IMR-90 (cell line): ENCODE measurements at places on chromosomes 12 and 14. TPM values are rescaled to one million over a fixed set of nuclear protein-coding genes. Genes with fewer than 3 reads are reported as not detected.

The SMCO2 gene
- 0.19 and 0.33 TPM in 2 replicates for polyA plus RNA-seq

The SERPINA12 gene
- polyA plus RNA-seq, result not detected in 2 replicates

The LGR5 gene
- not detected in 2 replicates for polyA plus RNA-seq

The TMPRSS12 gene
- not detected in 2 replicates for polyA plus RNA-seq

The VCPKMT gene
- 4.7 and 5.2 TPM in 2 replicates for polyA plus RNA-seq

The ZNF385A gene
- polyA plus RNA-seq, result 2.5 and 2.9 TPM in 2 replicates

The IRAK4 gene
- polyA plus RNA-seq, result 8.8 and 12.6 TPM in 2 replicates

The TEAD4 gene
- 24.9 and 30.8 TPM in 2 replicates for polyA plus RNA-seq

The PIK3C2G gene
- not detected in 2 replicates for polyA plus RNA-seq

The SLCO1B1 gene
- polyA plus RNA-seq, result not detected in 2 replicates

The FSCB gene
- not detected in 2 replicates for polyA plus RNA-seq

The SAMD15 gene
- 0.17 and 0.68 TPM in 2 replicates for polyA plus RNA-seq

The PZP gene
- polyA plus RNA-seq, result not detected in 2 replicates

The CDKN3 gene
- 32.9 and 38.9 TPM in 2 replicates for polyA plus RNA-seq

The DPPA3 gene
- polyA plus RNA-seq, result not detected in 2 replicates

The LIN7A gene
- 9.1 and 10.8 TPM in 2 replicates for polyA plus RNA-seq

The FOXG1 gene
- polyA plus RNA-seq, result not detected in 2 replicates

The FOXA1 gene
- polyA plus RNA-seq, result 0.09 and 0.31 TPM in 2 replicates

The KRT71 gene
- polyA plus RNA-seq, result not detected in 2 replicates

The GLIPR1L1 gene
- not detected in 2 replicates for polyA plus RNA-seq

The INHBC gene
- 0.06 and 0.09 TPM in 2 replicates for polyA plus RNA-seq

The HHIPL1 gene
- 0.65 and 1.4 TPM in 2 replicates for polyA plus RNA-seq
